ENCODE measurements at places on chromosomes 2 and 18.

- no peak for DNase-seq
Measured at GRCh38 chr18:35050028-35050546, 8.9 kb downstream of the MAPRE2 start.

DNA sequence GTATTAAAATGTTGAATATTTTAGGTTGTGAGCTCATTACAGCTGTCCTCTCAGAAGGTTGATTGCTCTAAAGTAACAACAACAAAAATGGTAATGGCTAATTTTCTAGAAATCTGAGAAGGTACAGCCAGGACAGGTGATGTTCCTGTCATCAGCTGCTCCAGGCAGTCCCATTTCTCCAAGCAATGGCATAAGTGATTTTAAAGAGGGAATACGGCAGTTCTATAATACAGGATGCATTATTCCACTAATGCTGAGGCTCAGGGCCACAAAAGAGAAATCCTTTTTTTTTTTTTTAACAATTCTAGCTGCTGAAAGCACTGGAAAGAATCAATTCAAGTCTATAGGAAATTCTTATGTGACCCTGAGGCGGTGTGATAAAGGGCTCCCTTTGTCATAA, 199.9 kb downstream of the PMAIP1 start:
- DNase-seq: no peak

DNA sequence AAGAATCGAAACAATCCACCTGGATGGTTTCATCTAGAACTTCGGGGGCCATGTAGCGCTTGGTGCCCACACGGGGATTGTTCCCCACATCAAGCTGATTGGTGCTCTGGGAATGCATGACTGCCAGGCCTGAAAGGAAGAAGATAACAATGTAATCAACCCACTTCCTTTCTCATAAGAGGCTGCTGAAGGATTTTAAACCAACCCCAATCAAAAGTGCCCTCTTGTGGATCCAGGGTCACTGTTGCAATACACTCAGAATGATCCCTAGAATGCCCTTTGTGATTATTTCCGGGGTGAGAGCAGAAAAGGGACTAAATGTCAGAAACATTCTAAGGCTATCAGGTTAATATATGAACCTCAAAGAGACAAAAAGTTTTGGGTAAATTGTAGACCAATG, 115.2 kb downstream of the ACVR1 start:
- no peak for DNase-seq

DNA sequence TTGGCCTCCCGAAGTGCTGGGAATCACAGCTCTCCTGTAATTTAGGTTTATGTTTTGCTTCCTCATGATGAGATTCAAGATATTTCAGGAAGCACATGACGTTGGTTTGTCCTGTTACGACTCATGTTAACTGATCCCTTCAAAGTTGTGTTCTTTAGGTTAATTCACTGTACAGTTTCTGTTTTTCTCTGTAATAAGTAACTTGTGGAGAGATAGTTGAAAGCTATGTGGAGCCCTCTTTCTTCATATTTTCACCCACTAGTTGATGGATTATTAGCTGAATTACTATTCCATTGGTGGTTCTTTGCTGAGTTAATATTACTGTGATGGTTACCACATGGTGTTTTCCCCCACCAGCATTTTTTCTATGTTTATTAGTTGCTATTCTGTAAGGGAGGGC, 18.3 kb upstream of the CHCHD5 start:
- DNase-seq: no peak

GRCh38 chr2:167345559-167345958, 457.3 kb downstream of the XIRP2 start:
- DNase-seq: no peak

- DNase-seq: no peak
Measured at GRCh38 chr18:49709347-49709690, 104.0 kb downstream of the ACAA2 start.

DNA sequence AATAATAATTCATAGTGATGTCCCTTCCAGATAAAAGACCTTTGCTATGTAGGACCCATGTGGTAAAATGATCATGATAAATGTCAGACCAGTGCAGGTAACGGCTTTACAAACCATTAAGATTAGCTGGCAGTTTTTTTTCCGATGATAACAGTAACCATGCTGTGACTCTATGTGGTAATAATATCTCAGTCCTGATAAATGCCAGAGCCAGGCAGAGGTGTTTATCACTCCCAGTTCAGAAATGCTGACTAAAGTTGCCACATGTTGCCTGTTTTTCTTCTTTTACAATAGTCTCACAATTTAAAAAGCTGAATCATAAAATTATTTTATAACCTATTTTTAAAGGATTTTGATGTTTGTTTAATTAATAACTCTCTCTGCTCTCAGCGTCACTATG, 565.1 kb downstream of the ARHGAP15 start:
- DNase-seq: no peak

DNA sequence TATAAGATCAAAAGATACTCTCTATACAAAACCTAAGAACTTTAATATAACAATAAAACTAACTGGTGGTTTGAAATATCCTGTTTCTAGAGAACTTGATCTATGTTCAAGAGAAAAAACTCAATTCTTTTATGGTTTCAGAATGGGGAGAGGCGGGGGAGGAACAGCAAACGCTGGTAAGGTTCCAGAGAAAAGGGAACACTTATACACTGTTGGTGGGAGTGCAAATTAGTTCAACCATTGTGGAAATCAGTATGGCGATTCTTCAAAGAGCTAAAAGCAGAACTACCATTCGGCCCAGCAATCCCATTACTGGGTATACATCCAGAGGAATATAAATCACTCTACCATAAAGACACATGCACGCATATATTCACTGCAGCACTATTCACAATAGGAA, 17.2 kb downstream of the FAM98A start:
- no peak for DNase-seq

- no peak for DNase-seq
Measured at GRCh38 chr2:137117385-137117784, 352.0 kb downstream of the THSD7B start.

GRCh38 chr2:26473796-26474195, 4.1 kb downstream of the OTOF start:
- no peak for DNase-seq

DNA sequence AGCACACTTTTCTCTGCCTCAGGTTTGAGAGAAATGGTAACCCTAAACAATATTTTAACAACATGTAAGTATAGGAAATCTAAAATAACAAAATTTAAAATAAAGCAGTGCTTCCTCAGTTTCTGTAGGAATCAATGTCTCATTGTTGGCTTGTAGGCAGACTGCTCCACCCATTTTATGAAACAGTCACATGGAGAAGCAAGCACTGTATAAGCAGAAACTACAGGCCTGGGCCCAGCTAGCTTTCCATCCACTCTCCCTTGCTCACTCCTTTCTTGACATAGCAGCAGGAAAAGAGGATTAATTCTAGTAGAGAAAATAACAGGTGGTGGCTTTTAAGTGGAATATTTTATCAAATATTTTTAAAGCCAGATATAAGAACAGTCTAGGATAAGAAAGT, 97.2 kb downstream of the PLEKHM3 start:
- DNase-seq: no peak

DNA sequence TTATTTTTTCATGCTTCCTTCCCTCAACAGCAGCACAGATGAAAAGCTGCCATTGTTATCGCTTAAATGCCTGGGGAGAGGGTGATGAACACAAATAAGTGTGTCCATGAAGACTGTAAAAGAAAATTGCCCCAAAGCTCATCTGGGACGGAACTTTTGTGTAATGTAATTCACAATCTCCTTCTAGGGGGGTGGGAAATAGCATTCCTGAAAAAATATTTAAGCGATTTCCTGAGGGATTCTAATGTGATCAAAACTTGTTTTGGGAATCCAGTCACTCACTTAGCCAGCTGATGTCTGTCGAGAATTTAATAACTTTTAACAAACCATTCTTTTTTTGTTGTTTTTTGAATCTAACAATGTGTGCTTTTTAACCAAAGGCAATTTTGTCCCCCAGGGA, 427.9 kb downstream of the PLCL1 start:
- DNase-seq: no peak

DNA sequence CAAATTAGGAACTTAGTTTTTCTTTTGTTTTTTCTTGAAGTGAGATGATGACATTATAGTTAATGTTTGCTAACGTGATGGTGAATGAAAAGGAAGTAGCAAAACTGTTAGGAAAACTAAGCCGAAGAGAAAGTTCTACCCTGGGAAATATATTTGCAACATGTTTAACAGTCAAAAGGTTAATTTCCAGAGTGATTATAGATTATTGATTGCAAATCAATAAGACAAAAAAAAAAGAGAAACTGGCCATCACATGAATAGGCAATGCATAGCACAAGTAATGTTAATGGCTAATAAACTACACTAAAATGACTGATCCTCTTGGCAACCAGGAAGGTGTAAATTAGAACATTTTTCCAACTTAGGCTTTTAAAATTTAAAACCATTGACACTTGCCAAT, 26.0 kb upstream of the AMMECR1L start:
- DNase-seq: no peak

DNA sequence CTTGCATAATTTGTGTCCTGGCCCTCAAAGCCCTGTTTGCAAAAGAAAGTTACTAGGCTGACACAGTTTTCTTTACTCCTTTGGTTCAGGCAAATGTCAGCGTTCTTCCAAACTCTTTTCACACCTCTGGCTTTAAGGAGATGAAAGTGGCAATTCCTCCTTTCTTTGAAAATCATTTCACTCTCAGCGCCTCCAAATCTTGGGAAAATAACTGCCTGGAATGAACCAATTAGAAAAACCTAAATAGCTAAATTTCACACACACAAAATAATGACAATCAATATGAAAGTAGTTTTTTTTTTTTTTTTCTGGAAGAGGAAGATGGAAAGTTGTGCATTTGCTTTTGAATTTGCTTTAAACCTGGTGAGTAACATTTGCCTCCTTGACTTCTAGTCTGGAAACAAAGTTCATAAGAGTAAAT, 1.7 kb downstream of the MEIS1 start:
- no peak for DNase-seq

GRCh38 chr2:120901201-120901600, 165.5 kb downstream of the GLI2 start:
- DNase-seq: no peak

GRCh38 chr2:237157780-237158102, 72.1 kb downstream of the COPS8 start:
- DNase-seq: no peak

DNA sequence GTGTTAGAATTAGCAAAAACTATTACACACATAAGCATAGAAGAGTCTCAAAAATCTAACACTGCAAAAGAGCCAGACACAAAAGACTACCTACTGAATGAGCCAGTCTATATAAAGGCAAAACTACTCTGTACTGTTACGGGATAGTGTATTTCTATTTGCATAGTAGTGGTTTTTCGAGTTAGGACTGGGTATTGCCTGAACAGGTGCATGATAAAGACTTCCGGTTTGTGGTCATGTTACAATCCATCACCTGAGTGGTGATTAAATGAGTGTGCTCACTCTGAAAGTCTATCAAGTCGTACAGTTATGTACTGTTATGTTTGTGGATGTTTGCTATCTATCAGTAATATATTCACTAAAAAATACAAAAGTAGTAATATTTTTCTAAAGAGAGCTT, 523.3 kb upstream of the SYT4 start:
- DNase-seq: no peak

DNA sequence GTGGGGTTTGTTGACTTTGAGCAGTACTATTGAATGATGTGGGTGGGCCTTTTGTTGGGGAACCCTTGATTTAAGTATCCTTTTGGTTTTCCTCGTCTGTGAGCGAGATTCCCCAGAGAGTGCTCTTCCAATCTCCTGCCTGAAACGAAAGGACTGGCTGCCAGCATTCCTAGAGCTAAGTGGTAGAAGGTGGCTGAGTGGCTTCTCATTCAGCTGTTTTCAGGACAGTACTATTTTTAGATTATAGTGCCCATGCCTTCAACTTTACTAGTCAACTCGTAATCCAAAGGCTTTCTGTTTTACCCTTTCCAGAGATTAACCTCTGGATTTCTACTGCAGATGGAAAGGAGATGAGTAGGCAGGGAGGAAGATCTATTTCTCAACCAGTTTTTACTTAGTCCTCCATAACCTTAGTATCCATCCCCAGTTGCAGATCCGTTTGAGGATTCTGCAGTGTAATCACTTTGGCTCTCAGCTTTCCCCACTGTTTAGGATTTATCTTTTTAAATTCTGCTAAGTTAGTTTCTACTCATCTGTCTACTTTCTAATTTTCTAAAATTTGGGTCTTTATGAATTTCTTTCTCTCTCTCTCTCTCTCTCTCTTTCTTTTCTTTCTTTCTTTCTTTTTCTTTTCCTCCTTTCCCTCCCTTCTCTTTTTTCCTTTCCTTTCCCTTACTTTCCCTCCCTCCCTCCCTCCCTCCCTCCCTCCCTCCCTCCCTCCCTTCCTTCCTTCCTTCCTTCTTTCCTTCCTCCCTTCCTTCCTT, 9.2 kb downstream of the SLC4A1AP start:
- DNase-seq: no peak

- no peak for DNase-seq
Measured at GRCh38 chr2:95296011-95296410, 1.1 kb upstream of the KCNIP3 start.

DNA sequence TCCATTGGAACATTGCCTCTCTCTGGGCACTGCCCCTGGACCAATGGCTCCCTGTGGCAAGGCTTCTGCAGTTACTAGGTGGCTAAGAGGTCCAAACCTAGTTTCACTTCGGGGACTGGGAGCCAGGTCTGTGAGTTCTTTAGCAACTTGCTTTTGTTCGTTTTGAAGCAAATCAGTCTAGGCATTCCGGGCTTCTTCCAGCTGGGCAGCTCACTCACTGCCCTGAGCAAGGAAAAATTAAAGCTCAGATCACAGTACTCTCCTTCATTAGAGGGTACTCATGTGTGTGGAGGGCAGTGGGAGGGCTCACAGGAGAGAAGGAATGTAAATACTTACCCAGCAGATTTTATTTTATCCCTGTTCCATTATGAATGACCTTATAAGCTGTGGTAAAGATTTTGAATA, 80.3 kb downstream of the SPP2 start:
- no peak for DNase-seq

DNA sequence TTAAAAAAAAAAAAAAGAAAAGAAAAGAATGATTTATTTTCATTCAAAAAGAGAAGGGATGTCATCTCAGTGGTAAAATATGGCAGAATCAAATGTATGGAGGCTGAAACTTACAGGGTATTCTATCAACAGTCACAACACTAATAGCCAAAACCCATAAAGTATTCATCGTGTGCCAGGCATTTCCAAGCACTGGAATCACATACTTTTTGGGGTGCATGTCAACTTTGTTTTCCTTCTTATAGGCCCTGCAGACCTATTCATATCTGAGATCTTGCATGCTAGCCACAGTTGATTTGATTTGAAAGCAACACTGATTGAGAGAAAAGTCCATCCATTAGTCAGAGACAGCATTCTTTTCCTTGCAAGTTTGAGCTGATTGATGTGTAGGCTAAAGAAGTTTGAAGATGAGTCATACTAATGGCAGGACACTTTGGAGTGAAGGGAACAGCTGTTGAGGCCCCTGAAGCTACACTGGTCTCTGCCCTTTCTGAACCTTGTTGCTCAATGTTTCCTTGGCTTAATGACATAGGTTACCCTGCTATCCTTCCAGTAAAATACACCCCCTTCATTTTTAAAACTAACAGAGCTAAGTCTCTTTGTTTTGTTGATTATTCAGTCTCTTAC, 22.0 kb downstream of the KATNAL2 start:
- no peak for DNase-seq

GRCh38 chr2:112256654-112257053, 1.8 kb upstream of the ZC3H8 start:
- DNase-seq: no peak

Data from stimulated activated CD4-positive, alpha-beta T cell treated with anti-CD3 and anti-CD28 coated beads, Interleukin-12 subunit alpha, Interleukin-12 subunit beta, amount 100 ng/mL, for 24 hours (primary cell).